ENCODE measurements at places on chromosomes 7 and 10.

- DNase-seq: no peak
Observed at GRCh38 chr7:149353739-149354504, 91.9 kb downstream of the ZNF783 start.

DNA sequence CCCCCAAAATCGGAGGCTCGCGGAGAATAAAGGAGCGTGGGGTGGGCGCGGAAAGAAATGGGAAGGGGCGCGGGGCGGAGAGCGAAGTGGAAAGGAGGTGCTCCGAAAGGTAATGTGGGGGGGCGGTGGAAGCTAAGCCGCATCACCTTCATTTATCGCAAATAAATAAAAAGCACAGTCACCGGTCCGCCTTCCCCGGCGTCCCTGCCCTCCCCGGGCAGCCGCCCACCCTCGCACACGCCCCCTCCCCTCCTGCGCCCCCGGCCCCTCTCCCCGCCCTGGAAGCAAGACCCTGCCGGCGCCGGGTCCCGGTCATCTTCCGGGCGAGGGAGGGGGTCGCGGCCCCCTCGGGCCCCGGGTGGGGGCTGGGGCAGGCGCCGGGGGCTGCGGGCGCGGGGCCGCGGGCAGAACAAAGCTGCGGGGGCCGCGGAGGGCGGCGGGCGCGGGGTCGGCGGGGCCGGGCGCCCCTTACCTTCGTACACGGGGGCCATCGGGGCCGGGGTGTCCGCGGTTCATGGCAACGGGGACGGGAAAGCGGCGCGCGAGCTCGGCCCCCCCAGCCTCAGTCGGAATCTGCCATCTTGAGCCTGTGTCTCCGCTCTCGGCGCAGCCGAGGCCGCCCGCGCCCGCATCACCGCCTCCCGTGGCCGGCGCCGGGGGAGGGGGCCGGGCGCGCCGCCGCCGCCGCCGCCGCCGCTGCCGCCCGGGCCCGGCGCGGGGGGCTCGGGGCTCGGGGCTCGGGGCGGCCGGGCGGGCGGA is 486 bp downstream of the HIPK2 start:
- no peak for DNase-seq

DNA sequence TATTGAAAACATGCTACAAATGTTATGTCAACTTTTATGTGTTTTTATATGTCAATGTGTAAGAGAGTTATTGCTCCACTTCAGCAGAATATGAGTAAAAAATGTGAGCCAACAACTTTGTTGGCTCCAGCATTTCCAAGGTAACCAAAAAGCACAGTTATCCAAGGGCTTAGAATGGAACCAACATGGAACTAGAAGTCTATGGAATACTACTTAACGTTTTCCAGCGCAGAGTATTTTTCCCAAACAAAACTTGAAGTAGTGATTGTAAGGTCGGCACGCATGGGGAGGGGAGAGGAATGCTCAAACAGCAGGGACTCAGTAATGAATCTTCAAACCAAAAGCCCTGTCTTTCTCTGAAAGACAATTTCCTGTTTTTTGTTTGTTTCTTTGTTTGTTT is 45.0 kb upstream of the TSPAN13 start:
- DNase-seq: no peak

DNA sequence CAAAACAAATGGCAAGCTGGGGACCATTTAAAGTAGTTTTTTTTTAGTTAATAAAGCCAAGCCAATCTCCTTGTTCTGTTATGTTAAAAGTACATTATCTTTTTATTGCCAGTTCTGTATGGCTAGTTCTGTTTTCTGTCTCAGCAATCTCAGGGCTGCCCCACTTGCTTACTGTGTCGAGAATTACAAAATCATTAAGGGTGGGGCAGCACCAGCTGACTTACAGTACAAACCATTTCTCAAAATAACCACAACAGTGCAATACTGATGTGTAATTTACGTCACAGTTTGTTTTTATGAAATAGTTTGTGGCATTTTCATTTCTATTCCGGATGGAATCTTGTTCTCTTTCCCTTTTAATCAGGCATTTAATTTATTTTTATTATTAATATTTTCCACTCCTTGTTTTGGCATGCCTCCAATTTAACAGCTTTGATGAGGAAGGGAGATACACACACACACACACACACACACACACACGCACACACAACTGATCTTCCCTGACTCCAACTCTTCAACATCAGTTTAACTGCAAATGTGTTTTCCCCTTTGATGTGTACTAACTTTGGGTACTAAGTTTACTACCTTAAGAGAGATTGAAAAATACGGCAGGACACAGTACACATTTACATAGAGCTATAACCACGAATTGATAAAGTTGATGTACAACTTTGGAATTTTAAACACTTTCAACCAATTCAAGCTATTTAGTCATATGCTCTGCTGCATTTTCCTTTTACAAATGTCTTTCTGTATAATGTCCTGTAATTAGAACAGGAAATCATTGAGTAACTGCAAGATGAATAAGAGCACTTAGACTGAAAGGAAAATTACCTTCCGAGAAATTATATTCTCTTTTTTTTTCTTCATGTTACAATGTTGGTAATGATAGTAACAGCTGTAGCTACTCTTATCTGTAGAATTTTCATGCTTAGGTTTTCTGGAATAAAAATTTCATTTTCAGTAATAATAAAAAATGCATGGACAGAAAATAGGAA is 91.5 kb downstream of the ARID5B start:
- peak; percentile 10 for DNase-seq

DNA sequence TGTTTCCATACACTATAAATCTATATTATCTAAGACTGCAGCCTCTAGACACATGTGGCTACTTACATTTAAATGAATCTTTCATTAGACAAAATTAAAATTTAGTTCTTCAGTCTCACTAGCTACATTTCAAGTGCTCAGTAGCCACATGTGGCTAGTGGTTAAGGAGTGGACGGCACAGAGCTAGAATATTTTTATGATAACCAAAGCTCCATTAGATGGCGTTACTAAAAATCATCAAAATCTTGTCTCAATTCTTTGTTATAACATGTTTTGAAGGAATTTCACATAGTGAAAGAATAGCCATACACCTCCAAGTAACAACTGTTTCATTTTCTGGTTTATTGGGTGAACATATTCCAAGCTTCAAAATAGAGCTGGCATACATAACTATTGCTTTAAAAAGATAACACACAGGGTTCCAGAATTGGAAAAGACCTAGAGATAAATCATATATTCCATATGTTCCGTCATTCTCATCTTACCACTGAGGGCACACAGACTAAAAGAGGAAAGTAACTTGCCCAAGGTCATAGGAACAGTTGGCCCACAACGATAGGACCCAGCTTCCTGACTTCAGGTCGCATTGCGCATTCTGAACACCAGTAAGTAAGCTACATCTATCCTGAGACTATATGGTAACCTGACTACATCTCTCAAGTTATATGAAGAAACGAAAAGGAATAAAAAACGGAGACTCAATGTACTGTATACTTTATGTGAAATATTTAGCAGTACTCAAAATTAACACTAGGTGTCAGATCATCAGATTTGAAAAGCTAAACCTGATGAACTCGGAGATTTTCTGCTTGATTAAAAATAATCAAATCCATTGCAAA is 66.6 kb downstream of the CAV1 start:
- peak; percentile 30 for DNase-seq

DNA sequence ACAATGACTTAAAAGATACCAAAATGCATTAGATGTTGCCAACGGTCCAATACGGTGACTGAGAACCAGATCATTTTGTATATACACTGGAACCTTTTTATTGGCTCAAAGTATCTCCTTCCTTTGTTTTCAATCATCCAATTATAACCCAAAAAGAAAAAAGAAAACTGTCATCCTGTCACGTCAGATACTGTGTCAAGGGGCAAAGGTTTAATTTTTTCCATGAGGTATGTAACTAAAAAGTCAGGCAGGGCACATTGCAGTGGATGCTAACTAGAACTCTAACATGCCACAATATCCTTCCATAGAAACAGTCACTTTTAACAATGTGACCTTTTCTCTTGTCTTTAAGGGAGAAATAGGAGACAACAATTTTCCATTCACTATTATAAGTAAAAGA is 267.6 kb upstream of the NEBL start:
- no peak for DNase-seq

DNA sequence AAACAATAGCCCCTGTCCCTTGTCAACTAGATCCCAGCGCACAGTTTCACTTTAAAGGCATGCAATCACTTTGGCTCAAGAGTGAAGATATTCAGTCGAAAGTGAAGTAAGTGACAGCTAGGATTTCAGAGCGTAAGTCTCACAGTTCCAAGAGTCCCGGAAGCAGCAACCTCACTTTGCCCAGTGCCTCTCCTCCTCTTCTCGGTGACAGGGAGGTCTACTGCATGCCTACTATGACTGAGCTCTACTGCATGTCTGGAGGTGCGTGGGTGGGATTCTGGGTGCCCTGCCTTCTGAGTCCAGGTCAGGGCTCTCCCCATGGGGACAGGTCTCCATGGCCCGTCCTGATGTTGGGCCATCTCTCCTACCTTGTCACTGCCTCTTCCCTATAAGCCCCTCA is 17.0 kb downstream of the PRKCQ start:
- DNase-seq: no peak

GRCh38 chr10:123760356-123761037 is 94.3 kb downstream of the GPR26 start:
- DNase-seq: no peak
